ENCODE measurements at places on chromosomes 7 and 10.

DNA sequence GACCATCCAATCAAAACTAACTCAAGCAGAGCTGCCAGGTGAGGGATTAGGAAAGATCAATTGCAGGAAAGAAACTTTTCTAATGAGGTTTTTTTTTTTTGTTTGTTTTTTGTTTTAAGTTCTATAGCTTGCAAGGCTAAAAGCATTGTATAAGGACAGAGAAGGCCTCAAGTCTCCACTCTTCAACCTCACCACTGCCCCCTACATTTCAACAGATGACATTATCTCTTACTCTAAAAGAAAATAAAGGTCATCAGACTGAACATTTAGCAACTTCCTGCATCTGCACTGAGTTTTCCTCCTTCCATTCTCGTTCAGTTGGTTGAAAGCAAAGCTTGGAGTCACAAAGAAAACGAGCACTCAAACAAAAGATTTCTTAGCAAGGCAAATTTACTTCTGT lies 45.2 kb upstream of the EXOC4 start:
- DNase-seq, result no peak

- no peak for DNase-seq
Measured at GRCh38 chr7:28871631-28872030, 86.5 kb downstream of the TRIL start.

- peak; percentile 41 for DNase-seq
Measured at GRCh38 chr7:16851829-16852228, 30.0 kb downstream of the AGR3 start.

- DNase-seq, result peak; percentile 69
Measured at GRCh38 chr7:150901160-150902035, 49.1 kb downstream of the AOC1 start.

- no peak for DNase-seq
Measured at GRCh38 chr7:156611014-156612010, 29.3 kb upstream of the RNF32 start.

GRCh38 chr10:93081834-93082233 lies 8.1 kb downstream of the CYP26A1 start:
- DNase-seq, result no peak

DNA sequence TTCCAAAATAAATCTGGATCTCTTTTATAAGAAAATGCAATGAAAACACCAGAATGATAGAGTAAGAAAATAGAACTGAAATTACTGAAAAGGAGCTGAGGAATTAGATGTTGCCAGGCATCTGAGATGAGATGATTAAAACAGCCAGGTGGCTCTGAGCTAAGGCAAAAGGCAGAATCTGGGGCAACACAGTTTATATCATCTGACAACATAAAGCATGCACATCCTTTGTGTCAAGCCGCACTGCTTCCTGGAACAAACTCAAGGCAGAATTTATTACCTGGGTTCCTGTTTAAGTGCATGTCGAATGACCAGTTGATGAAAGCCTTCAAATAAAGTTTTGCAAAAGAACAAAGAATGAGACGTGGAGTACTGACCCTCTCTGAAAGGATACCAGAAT lies 247.0 kb downstream of the SNX10 start:
- no peak for DNase-seq

DNA sequence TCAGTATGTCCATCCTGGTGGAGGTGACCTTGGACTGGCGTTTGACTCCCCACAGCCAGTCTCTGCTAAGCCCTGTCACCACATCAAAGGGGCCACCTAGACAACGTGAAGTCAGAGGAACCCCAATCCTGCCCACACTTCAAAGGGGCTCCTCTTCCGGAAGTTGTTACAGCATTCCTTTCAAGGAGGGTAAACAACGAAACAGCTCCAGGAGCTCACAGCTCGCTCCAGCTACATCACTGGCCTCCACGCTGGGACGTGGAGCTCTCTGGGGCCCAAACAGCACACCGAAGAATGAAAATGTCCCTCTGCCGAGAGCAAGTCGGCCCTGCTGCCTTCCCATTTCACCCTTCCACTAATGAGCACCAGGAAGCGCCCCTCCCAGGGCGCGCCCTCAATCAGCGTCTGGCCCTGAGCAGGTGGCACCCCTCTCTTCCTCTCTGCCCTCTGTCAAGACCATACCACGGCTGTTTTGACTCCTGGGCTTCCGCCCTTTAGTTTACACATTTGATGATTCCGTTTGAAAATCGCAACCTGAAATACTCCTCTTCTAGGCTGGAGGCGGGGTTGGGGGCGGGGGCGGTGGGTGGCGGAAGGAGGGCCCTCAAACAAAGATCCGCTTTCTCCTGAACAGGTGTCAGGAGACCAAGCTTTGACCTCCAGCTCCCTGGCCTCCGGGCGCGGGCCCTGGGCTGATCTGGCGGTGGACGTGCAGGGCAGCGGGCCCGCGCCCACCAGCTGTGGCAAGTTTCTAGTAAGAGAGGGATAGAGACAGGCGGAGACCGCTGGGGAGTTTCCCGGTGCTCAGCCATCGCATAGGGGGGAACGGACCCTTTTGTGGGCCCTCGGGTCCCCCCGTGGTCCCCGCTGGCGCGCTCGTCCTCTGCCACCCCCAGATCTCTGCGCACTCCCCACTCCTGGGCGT lies 53.1 kb upstream of the KDM7A start:
- DNase-seq, result peak; percentile 63

DNA sequence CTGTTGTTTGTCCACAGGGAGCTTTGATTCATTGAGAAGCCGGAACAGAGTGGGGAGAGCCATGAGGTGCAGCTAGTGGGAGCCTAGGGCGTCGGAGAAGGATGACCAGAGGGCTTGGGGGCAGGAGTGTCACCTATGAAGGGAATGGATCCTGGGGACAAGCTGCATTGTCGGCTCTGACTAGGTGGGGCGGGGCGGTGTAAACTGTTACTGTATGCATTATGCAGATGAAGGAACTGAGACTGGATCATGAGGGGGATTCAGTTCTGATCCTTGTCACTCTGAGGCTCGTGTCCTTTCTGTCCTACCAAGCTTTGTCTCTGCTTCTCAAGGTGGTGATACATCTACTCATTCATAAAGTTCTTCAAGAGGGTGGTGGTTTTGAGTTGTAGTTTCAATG lies 39.9 kb upstream of the MMD2 start:
- DNase-seq, result no peak

DNA sequence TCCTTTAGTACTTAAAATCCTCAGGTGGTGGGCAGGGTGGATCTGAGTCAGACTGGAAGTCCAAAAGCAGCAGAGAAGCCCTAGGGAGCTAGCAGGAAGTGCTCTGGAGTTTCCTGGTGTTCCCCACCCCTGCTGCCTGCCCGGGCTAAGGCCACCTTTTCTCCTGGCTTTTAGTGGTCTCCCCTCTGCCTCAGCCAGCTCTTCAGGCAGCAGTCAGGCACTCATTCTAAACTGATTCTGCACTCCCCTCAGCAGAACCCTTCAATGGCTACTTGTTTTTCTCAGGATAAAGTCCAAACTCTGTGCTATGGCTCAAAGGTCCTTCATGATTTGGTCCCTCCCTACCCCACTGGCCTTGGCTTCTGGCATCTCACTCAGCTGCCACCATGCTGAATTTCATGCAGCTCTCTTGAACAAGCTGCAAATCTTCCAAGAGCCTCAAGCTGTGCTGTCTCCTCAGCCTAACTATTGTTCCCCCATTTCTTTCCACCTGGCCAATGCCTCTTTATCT lies 28.9 kb upstream of the DNMBP start:
- DNase-seq, result peak; percentile 32

Data from stomach (tissue), 19 donors.